ENCODE measurements at places on chromosomes 4 and X.

DNA sequence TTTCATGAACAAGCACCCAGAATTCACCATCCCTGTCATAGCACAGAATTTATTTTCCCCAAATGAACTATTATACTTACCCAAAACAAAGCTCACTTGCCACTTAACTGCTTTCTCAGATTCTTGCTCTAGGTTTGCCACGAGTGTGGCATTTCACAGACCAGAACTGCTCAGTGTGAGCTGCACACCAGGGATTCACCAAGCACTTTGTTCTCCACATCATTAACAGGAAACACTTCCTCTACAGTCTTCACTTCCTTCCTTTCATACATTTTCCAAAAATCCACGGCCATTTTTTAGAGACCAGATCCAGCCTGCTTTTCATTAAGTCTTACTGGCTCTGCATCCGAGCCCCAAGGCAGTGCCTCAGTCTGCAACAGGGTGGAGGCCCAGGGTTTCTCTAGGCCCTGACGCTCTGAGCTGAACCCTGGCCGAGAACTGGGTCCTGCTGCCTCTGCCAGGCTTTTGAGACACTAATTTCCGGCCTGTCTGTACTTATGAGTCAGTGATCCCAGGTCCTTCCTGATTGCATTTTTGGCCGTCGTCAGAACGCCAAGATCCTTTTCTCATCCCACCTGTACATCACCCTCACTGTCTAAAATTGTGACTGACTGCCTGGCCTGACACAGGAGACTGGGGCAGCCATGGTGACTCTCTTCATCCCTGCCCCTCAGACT lies 67.6 kb upstream of the MTNR1A start:
- DNase-seq: peak; percentile 74

DNA sequence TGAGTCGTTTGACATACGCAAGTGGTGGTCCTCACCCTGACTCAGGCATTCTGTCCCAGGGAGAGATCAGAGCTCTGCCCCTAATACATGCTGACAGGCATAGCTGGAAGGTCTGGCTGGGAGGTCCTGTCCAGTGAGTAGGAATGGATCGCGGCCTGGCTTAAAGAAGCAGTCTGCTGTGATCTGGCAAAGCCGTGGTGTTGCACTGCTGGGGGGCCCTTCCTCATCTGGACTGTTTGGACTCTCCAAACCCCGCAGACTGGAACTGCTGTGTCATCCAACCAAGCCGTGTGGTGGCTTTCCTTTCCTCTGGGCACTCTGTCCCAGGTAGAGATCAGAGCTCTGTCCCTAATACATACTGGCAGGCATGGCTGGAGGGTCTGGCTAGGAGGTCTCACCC lies 64.3 kb upstream of the MAGEB16 start:
- DNase-seq: no peak

DNA sequence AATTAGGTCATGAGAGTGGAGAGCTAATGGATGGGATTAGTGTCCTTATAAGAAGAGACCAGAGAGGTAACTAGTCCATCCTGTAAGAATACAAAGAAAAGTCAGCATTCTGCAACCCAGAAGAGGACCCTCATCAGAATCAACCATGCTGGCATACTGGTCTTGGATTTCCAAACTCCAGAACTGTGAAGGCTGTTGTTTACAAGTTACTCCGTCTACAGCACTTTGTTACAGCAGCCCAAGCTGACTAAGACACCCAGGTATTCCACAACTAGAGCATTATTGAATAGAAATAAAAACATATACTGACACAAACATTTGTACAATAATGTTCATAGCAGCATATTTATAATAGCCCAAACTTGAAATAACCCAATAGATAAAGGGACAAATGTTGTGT lies 9.2 kb downstream of the TMEM156 start:
- no peak for DNase-seq

- DNase-seq: no peak
Measured at GRCh38 chr4:63348735-63349673, 1060.2 kb downstream of the TECRL start.

- DNase-seq: no peak
Measured at GRCh38 chrX:6170424-6170823, 58.2 kb downstream of the NLGN4X start.

DNA sequence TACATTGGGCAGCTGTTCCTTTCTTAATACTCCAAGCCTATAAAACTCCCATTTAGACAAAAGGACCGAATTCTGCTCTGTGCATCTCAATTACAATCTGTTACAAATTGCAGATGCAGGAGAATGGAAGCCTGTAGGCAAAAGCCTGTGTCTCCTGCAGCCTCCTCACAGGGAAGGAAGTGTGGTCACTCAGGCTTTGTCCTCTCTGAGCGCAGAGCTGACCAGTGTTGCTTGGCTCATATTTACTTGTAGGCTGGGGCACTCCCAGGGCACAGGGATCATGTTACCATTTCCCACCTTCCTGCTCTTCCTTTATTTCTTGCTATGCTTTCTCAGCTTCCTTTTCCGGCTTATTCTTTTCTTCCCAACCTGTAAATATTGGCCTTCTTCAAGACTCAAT lies 15.7 kb downstream of the SUPT20HL2 start:
- DNase-seq: no peak

DNA sequence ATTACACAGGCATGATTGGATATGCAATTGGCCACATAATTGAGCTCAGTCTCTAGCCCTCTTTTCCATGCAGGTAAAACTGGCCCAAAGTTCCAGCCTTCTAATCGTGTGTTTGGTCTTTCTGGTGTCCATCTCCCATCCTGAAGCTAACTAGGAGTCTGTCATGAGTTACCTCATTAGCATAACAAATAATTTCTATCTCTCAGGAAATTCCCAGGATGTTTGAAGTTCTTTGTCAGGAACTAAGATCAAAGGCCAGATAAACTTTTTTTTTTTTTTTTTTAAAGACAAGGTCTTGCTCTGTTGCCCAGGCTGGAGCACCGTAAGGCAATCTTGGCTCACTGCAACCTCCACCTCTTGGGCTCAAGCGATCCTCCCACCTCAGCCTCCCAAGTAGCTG lies 15.8 kb downstream of the ATXN3L start:
- DNase-seq: no peak

DNA sequence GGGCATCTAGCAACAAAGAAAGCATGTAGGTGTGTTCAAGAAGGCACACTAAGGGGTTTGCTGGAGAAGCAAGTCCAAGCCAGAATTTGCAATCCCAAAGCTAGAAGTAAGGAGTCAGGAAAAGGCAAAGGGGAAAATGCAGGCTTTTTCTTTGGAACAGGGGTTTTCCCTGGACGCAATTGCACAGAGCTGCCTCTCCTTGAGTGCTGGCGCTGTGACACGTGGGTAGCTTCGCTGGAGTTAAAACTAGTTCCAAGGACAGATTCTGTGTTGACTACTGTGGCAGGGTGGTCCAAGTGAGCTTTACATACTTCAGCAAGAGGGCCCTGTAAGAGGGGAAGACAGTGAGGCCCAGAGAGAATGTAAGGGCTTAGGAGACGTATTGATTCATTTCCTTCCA lies 277.1 kb downstream of the ADGRA3 start:
- DNase-seq: no peak

DNA sequence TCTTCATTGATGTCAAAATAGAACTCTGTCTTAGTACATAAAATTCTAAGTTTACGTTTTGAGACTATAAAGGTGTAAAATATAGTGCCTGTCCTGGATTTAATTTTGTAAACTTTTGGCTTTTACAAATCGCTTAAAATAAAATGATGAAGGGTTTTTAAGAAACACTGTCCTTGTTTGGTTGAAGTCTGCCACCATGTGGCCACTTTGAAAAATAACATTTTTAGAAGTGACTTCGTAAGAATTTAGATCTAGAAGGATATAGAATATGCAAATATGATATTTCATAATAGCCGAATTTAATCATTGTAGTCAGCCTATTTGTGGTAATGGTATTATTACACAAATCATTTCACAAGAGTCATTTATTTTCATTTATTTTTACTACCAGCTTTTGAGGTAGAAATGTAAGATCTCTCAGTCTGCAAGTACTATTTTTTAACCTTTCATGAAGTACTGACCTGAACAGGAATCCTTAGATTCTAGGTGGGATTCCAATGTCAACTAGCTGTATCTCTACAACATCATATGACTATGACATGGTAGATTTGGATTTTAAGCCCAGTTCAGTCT lies 31.0 kb upstream of the FAT4 start:
- peak; percentile 44 for DNase-seq

GRCh38 chr4:179698321-179698720 lies 2256.1 kb upstream of the AGA start:
- no peak for DNase-seq

- no peak for DNase-seq
Measured at GRCh38 chrX:104270212-104270611, 15.5 kb upstream of the ESX1 start.

- DNase-seq: no peak
Measured at GRCh38 chr4:38674258-38675144, 10.5 kb downstream of the KLF3 start.

- DNase-seq: no peak
Measured at GRCh38 chrX:55659931-55660330, 36.7 kb downstream of the FOXR2 start.

DNA sequence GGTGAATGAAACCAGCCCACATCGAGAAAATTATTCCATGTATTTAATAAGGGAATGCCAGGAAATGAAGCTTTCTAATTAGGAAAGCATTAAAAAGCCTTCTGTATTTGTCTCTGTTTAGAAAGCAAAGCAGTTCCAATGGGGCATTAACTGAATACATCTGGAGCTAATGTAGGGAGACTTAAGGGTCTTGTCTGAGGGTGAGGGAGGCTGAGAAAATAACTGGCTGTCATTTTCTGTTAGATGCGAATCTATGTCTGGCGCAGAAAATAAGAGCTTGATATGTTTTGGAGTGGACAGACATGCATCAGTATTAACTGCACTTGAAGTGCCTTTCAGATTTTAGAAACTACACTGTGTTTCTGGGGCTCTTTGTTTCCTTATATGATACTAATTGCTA lies 111.3 kb downstream of the KLHL8 start:
- no peak for DNase-seq

- DNase-seq: no peak
Measured at GRCh38 chrX:76428243-76429130, 977 bp downstream of the MAGEE1 start.

- DNase-seq: no peak
Measured at GRCh38 chrX:110317061-110317819, 645 bp downstream of the AMMECR1 start.

DNA sequence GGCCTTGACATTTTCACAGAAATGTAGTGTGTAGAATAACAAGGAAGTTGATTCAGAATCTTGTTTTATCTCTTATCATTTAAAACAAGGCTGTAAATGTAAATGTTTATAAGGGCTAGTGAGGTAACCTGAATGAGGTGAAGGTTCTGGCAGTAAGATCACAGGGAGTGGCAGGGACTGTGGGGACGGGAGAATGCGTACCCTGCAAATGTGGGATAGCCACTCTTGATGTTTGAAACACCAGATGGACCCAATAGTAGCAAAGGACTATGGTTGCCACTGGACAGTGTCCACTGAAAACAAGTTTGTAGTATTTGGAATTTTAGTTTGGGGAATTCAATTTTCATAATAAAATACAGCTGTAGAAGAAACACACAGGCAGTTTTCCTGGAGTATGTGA lies 155.3 kb downstream of the FHIP1A start:
- DNase-seq: no peak

- DNase-seq: peak; percentile 25
Measured at GRCh38 chr4:169988252-169988651, 37.9 kb downstream of the MFAP3L start.

DNA sequence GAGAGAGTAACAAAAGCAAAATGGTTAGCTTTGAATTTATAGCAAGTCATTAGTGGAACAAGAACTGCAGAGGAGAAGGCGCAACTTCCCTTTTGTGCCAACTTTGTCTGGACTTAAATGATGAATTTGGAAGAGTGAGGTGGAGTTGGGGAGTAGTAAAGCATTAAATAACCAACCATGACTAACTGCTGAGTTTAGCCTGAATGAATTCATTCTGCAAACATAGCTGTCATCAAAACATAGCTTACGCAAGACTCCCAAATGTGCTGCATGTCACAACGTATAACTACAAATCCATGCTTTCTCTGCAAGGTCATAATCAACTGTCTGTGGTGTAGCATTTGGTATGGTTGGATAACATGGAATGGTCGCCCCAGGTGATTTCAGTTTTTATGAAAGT lies 75.9 kb upstream of the RPL34 start:
- DNase-seq: peak; percentile 77

DNA sequence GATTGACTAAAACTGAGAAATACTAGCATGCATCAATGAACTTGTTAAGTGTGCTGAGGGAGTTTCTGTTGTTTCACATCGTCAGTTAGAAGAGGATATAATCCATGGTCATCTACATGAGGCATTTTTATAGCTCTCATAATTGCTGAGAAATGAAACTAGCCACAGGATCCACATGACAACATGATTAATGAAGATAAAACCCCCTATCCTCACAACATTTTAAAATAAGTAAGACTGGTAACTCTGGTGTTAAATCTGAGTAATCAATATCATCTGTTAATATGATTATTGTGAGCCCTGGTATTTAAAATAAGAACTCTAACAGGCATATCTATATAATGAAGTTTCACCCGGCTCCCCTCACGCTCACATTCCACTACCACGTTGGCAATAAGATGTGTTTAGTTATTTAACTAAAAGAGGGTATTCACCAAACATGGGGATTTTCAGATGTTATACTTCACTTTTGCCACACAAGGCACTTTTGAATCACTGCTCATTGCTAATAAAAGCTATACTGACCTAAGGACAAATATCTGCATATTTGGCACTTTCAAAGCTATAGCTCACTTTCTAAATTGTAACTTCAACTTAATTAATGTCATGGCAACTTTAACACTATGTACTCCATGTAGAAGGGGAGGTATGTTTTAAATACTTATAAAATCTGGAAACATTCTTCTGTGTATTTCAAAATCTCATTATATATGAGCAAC lies 6.7 kb downstream of the UNC5C start:
- DNase-seq: no peak

- no peak for DNase-seq
Measured at GRCh38 chrX:69507500-69507789, 3.3 kb downstream of the NALF2 start.

DNA sequence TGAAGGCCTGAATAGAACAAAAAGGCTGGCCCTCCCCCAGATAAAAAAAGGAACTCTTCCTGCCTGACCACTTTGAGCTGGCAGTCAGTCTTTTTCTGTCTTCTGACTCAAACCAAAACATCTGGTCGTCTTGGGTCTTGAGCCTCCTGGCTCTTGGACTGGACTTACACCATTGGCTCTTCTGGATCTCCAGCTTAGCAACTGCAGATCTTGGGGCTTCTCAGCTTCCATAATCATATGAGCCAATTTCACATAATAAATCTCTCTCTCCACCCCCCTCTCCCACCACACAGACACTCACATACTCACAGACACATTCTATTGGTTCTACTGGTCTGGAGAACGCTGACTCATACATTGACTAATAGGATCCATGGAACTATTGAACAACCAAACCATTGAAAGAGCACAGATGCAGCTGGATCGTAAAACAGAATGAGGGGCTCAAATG lies 15.6 kb upstream of the CWH43 start:
- DNase-seq: peak; percentile 94

DNA sequence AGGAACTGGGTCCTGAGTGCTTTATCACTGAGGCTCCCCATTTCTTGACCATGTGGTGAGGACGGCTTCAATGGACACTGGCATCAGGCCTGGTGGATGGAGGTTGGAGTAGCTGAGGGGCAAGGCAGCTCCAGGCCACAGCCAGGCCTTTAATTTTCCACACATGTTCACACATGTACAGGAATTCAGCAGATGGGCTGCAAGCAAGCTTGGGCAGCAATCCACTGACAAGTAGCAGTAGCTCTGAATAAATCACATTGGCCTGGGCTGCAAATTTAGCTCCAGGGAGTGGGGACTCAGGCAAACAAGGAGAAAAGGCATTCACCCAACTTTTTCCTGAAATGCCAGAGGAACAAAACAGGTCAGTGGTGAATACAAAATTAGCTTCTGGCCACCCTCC lies 107.8 kb upstream of the SCML1 start:
- DNase-seq: no peak

Measured in fibroblast of upper back skin (primary cell).